ENCODE measurements at places on chromosomes 7 and 10.

- DNase-seq: no peak
Observed at GRCh38 chr10:43403911-43404703, 4.9 kb downstream of the HNRNPF start.

GRCh38 chr7:41870461-41871138, 167.7 kb upstream of the INHBA start:
- DNase-seq: no peak

DNA sequence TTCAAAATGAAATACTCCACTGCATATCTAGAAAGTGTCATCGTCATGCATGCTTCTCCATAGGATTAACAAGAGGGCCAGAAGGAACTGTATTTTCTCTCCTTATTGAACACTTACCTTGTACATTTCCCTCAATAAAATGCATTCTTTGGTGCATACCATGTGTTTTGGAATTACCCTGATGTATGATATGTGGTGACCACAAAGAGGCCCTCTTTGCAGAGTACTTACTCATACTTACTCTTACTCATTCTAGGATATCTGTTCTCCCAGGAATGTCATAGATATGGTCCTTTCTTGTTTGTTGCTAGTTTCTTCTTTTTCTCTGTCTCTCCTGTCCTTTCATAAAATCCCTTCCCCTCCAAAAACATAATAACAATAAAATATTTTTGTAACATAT, 1087.1 kb upstream of the POT1 start:
- DNase-seq: no peak

- no peak for DNase-seq
Observed at GRCh38 chr10:23556727-23557440, 118.0 kb downstream of the OTUD1 start.

DNA sequence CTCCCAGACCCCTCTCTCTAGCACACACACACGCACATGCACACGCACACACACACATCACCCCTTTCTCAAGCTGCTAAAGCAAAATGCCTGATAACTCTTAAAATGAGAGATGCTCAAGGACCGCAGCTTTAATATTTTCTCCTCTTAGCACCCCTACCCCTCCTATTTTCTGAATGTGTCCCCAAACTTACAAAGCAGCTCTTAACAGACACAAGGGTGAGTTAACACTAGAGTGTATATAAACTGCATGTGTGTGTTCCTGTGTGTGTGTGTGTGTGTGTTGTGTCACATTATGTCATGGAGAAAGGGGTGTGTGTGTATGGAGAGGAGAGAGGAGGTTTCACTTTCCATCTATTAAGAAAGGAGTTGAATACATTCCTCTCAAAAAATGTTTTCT, 1.3 kb downstream of the PTN start:
- DNase-seq: no peak

Data from stimulated activated CD4-positive, alpha-beta T cell treated with anti-CD3 and anti-CD28 coated beads, Interleukin-4, amount 100 ng/mL, for 1 hour (primary cell).